Stimulated activated CD8-positive, alpha-beta memory T cell treated with anti-CD3 and anti-CD28 coated beads, Interleukin-7, amount 100 ng/mL, for 24 hours (primary cell): ENCODE measurements at places on chromosomes 2 and 18.

GRCh38 chr2:28239207-28239606 is 153.5 kb upstream of the FOSL2 start:
- no peak for DNase-seq

DNA sequence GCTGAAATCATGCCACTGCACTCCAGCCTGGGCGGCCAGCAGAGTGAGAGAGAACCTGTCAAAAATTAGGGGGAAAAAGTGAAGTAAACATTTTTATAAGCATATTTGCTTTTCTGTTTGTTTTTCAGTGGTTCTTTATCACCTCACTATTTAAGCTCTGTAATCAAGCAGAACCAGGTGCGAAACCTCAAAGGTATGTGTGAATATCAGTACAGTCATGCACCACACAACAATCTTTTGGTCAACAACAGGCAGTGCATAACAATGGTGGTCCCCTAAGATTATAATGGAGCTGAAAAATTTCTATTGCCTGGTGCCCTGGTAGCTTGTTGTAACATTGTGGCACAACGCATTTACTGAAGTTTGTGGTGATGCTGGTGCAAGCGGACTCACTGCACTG is 167.4 kb upstream of the STON1 start:
- DNase-seq: no peak

DNA sequence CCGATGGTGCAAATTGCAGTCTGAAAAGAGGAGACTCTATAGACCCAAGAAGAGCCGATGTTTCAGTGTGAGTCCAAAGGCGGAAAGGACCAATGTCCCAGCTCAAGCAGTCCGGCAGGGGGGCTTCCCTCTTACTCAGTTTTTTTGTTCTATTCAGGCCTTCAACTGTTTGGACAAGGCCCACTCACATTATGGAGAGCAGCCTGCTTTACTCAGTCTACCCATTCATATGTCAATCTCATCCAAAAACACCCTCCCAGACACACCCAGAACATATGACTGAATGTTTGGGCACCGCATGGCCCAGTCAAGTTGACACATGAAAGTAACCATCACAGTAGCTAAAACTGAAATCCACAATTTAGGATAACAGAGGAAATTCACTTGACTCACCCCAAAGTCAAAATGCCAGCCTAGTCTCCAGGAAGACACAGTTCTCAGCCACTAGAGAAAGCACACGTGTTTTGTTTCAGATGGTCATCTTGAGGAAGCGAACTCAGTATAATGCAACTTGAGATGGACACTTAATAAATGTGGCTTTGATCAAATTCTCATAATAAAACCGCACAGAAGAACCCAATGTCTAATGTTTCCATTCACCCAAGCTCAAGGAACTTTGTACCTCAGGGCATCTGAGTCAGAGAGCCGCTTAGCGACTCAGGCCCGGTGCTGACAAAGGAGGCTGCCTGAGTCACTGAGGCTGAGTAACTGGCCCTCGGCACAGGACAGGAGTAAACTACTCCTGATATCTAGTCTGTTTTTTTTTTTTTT is 2.4 kb downstream of the FHL2 start:
- peak; percentile 19 for DNase-seq

GRCh38 chr2:122191331-122191730 is 435.9 kb downstream of the TSN start:
- DNase-seq: no peak

DNA sequence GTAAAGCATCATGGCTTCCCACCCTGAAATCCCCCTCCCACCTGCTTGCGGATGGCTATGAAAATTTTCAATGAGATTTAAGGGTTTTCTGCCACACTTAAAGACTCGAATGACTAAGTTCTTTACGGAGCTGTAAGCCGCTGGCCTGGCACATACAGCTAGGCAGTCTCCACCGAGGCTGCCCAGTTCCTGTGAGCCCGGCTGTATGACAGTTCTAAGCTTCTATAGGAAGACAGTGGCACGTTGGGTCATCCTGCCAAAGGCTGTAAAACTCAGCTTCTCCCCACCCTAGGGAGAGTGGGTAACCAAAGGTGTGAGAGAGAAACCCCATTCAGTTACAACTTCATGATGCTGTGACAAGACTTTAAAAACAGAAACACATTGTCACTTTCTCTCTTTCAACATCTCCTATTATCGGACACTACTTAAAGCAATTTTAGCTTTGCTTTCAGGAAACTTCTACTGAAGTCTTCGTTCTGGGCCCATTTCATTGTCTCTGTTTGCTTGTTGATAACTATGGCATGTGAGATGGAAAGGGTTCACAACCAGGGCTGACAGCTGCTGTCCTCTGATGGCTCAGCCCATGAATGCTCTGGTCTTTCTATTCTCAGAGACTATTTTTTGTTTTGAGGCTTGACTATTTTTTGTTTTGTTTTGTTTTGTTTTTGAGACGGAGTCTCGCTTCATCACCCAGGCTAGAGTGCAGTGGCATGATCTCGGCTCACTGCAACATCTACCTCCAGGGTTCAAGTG is 7.1 kb downstream of the CASP8 start:
- DNase-seq: no peak

DNA sequence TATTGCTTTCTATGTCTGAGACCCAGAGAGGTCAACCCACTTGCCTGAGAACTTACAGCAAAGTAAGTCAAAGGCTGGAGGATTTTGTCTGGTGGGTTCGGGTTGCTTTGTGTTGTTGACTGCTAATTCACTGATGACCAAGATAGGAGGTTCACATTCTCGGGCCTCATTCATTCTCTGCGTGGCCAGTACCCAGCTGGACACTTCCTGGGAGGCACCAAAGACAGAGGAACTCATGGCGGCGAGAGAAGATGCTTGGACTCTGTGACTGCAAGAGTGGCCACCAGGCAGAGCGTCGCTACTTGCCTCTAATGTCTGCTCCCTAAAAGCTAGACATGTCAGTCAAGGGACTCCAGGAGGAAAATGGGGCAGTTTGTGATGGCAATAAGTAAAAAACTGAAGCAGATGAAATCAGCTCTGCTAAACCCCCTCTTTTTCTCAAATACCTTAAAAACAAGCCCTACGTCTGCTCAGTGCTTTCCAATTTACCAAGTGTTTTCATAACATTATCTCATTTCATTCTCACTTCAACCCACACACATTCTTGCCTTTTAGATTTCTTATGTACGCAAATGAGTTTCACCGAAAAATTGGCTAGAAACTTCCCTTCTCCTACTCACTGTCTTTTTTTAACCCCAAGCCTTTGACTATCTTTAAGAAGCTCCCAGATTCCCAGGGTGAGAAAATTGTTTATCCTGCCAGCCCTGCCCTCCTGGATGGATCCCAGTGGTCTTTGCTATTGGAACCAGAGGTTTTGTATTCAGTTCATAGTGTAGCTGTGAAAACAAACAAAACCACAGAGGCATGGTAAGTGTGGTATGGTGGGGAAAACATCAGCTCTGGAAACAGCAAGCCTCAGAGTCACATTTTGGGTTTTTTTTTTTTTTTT is 4.9 kb upstream of the LBH start:
- DNase-seq: no peak

GRCh38 chr2:189661957-189662321 is 680 bp downstream of the ASNSD1 start:
- DNase-seq: no peak
